ENCODE measurements at places on chromosomes 13 and 19. TPM values are rescaled to one million over a fixed set of nuclear protein-coding genes. Genes with fewer than 3 reads are reported as not detected.
A peak's percentile ranks its signal among the peaks of the same experiment; 100 is the strongest.

DNA sequence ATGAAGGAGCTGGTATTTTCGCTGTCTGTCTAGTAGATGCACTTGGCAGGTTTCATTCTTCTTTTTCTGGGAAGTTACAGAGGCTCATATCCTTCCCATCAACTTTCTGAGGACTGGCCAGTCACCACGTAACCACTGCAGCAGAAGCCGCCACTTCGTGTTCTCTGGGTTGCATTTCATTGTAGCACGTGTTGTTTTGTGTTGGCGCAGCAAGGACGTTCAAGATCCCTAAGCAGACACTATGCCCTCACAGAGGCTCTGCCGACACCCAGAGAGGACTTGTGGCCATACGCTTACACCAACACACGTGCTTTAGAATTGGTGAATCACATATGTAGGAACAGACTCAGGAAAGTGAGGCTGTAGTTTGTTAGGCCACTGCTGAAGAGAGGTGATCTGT lies 42.2 kb upstream of the TEX29 start:
- no peak for DNase-seq

Gene NLRP11
- not detected for total RNA-seq

Gene MYH14
- total RNA-seq = 1.5 TPM

DNA sequence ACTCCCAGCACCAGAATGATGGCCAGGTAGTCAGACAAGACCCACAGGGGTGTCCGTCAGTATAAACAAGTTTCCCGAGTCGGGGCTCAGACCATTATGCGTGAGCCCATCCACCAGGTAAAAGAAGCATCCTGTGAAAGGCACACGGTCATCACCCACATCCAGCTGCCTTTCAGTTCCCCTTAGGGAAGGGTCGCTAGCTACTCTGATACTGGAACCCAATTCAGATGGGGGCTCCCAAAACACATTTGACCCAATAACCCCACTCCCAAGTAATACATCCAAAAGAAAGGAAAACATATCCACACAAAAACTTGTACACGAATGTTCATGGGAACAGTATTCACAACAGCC lies 66.8 kb downstream of the STK24 start:
- no peak for DNase-seq

Gene NDUFA7
- total RNA-seq = 208 TPM

Gene TEAD2
- total RNA-seq = 30.0 TPM

DNA sequence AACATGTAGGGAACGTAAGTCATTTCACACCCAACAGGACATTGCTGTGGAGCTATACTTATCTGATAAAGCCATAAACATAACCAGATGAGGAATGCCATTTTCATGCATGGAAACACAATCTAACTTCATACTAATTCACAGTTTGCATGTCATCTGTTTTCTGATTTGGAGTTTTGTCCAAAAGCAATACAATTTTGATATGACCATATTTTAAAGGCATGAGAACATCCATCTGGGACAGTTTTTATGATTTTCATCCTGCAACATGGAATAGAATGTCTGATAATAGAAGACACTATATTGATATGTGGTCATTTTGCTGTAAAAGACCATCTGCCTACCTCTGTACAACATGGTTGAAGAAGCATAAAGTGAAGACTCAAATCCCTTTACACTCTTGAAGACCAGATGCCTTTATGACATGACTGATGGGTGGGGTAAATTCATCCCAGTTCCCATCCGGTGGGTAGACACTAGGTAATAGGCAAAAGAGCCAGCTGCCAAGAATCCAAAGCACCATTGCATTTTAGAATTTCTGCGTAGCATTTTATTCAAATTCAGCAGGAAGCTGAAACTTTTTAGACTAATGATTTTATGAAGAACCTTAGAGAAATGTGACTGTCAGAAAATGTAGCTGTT lies 309.8 kb downstream of the LMO7 start:
- DNase-seq = no peak

- peak; percentile 85 for DNase-seq
Measured at GRCh38 chr19:14006766-14007562, 844 bp upstream of the RFX1 start.

GRCh38 chr19:11324748-11325389 lies 14.6 kb downstream of the RAB3D start:
- no peak for DNase-seq

Gene C2CD4C
- total RNA-seq = 1.4 TPM

Gene ICAM4
- 1.0 TPM for total RNA-seq

Gene SPRY2
- 36.7 TPM for total RNA-seq

GRCh38 chr13:28659621-28659970 lies 666 bp downstream of the POMP start:
- no peak for DNase-seq

Gene PTPRS
- 149 TPM for total RNA-seq

DNA sequence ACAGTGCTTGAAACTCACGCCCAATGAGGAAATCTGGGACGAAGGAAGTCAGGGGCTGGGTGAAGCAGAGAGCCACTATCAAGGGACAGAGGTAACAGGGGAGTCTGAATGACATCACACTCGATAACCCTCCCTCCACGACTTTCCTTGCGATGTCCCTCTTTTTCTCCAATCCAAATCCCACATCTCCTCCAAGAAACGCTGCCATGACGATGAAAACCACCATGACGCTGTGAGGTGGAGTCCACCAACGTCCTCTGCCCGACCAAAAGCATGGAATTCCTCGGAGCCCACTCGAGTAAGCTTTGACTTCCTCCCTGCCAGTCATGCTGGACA lies 967 bp downstream of the REXO1 start:
- DNase-seq = no peak
